ENCODE measurements at places on chromosomes 5 and 9. TPM values are rescaled to one million over a fixed set of nuclear protein-coding genes. Genes with fewer than 3 reads are reported as not detected.
A peak's percentile ranks its signal among the peaks of the same experiment; 100 is the strongest.

DNA sequence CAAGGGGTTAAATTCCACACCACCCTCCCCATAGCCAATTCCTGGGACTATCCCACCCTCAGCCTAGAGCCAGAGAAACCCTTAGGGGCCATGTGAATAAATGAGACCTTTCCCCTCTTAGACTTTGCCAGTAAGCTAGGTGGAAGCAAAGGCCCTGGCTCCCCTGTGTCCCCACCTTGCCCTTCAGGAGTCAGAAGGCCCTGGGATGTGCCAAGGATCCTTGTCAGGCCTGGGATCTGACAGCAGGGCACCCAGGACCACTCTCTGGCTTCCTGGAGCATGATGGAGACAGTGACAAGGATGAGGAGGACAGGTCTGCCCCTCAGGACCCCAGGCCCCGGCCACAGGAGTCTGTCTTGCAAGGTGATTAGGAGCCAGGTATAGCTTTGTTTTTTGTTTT lies 125.0 kb upstream of the HAND1 start:
- DNase-seq, result no peak

GRCh38 chr9:33151007-33151557 lies 16.1 kb downstream of the B4GALT1 start:
- no peak for DNase-seq

GRCh38 chr9:130938652-130939404 lies at the start of gene FIBCD1:
TSS of gene FIBCD1 (minus strand) at chr9:130939247. CDS start at chr9:130938607, 640 bp downstream.
- no peak for DNase-seq

DNA sequence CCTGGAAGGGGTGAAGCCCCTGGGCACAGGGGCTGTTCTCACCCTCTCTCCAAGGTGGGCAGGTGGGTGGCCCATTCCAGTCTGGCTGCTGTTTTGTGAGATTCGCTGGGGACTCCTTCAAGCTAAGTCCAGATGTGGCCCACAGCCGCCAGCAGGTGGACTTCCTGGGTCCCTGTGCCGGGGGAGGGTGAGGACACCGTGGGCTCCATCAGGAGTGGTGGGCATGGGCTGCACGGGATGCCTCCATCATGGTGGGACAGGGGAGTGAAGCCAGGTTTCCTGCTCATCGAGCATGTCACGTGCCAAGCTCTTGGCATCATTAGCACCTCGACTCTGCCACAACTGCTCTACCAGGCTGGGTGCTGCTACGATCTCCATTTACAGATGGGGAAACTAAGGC lies 1.8 kb downstream of the NCS1 start:
- no peak for DNase-seq

Gene CD14
- total RNA-seq, result 119 TPM

DNA sequence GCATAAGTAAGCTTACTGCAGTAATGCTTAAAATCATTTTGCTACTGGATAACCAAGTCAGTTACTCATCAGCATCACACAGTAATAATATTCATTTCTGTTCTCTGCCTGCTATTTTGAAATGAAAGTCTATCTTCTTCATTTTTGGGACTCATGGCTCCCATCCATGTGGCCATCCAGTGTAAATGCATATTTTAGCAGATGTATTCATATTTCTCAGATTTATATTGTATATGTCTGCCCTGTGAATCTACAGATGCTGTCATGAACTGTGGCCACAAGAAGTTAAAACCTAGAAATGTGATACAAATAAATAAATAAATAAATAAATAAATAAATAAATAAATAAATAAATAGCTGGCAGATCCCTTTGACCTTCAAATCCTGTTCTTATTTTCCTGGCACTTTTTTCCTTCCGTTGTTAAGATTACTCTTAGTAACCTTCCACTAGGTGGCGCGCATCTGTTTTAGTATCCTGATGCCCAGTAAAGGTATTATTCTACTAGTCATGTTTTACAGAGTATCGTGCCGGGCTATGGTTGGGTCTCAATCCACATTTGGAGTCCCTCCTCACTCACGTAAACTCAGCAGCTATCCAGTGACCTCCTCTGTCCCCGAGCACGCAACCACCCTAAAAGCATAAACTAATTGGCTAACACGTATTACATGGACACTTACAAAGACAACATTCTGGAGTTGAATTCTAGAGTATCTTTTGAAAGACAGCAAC lies 79.2 kb upstream of the IL7R start:
- DNase-seq, result peak; percentile 19

Data from breast epithelium (tissue), 4 donors.